HS-27A (cell line): ENCODE measurements at places on chromosomes 7 and 10.
A peak's percentile ranks its signal among the peaks of the same experiment; 100 is the strongest.

GRCh38 chr10:49776851-49777250 is 14.7 kb upstream of the OGDHL start:
- DNase-seq = no peak

- DNase-seq = no peak
Measured at GRCh38 chr7:156402255-156402654, 238.3 kb upstream of the RNF32 start.

- no peak for DNase-seq
Measured at GRCh38 chr10:79070081-79070605, 1.4 kb downstream of the ZMIZ1 start.

DNA sequence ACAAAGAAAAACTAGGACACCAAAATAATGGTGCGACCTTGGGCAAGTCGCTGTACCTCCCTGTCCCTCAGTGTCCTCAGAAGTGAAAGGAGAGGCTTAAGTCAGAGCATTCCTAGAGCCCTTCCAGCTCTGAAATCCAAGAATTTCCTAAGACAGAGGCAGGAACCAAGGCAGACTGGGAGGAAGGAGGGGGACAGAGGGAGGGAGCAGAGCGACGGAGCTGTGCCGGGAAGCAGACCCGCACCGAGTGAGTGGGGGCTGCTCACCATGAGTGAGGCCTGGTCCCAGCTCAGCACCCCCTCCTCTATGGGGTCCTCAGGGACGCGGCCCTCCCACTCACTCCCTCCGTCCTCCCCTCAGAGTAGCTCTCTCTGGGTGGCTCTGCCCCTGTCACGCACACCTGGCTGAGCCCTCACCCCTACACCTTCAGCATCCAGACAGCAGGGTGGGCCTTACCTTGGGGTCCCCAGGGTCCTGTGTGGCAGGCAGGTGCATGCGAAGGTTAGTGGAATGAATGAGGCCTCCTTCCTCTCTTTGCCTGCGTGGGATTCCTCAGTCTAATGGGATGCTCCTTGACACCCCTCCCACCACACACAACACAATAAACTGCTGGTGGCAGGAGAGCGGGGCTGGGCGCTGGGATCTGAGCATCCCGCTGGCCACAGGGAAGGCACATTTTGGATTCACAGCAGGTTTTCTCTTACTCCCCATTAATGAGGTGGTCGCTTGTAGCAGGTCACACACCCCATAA is 4.6 kb upstream of the SMARCD3 start:
- DNase-seq = no peak

- no peak for DNase-seq
Measured at GRCh38 chr10:9834434-9834833, 1183.2 kb upstream of the CELF2 start.

DNA sequence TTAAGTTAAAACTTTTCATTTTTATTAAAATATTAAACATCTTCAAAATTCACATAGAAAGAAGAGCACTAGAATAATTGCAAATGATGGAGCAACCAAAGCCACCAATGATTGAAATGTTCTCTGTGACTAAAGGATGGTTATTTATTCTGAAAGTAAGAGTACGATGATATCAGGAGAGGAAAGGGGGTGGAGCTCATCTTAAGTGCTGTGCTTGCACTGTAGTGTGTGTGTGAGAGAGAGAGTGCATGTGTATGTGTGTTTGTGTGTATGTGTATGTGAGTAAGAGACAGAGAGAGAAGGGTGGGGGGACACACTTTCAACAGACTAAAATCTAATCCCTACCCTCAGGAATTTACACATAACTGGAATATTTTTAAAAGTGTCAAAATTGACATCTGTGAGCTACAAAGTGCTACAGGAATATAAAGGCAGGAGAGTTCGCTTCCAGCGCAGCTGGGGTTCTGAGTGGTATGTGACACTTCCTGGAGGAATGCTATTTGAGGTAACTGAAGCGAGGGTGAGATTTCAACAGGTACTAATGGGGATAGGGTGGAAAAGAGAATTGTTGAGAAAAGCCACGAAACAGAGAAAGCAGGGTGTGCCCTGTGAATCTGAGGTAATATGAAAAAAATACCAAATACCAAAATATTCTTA is 57.2 kb upstream of the SMNDC1 start:
- no peak for DNase-seq

- DNase-seq = no peak
Measured at GRCh38 chr10:43852644-43853214, 204.0 kb upstream of the ZNF32 start.

DNA sequence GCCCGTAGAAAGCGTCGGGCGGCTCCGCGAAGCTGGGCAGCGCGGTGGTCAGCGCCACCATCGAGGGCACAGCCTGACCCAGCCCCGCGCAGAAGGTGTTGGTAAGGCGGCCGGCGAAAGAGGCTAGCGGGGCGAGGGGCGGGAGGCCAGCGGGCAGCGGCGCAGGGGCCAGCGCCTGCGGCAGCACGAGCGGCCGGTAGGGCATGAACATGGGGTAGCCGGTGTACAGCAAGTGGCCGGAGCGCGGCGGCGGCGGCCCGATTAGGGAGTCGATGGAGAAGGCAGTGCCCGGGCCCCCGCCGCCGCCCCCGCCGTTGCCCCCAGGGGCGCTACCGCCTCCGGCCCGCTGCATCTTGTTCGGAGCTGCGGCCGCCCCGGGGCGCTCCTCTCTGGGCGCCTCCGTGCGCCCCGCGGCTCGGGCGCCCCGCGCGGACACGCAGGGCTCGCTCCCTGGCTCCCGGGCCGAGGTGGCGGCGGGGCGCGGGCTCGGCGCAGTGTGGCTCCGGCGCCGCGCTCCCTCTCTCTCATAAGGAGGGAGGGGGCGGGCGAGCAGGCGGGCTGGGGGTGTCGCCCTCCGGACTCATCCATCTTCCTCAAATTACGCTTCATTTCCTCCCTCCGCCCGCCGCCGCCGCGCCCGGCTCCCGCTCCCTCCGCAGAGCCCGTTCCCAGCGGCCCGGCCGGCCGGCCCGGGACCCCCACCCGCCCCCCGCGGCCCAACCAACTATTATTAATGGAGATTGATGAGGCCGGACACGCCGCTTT is at the start of gene GBX1:
Gene GBX1, minus strand, starts transcription at position 498 of the 765 bp plus-strand sequence. Its CDS starts 146 bp downstream, at position 352.
- DNase-seq = no peak

DNA sequence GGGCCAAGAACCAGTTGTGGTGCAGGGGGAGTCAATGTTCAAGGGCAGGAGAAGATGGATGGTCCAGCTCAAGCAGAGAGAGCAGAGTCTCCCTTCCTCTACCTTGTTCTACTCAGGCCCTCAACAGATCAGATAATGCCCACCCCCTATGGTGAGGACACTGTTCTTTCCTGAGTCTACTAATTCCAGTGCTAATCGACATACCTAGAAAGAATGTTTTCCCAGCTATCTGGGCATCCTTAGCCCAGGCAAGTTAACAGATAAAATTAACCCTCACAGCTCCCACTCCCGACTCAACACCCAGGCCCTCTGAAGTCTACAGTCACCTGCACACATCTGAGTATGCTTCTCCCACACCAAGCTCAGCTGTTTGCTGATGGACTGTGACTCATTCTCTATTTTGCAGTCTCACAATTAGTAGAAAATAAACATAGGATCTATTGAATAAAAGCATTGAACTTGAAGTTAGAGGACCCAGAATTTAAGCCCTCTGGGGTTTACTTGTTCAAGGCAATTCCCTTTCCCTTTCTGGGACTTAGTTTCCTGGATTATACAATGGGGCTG is 17.1 kb downstream of the COL13A1 start:
- no peak for DNase-seq

- DNase-seq = no peak
Measured at GRCh38 chr10:103758294-103758681, 97.1 kb downstream of the SH3PXD2A start.

DNA sequence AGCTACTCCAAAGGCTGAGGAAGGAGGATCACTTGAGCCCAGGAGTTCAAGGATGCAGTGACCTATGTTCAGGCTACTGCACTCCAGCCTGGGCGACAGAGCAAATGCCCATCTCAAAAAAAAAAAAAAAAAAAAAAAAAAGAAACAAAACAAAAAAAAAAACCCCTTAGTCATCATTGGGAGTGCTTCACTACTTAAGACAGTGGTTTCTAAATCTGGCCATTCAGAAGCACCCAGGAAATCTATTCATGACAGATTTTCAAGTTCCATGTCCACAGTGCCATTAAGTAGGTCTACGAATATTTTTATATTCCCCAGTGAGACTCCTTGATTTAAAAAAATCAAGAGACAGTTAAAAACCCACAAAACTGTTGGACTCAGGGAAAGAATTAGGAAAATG is 182.9 kb downstream of the PIP4K2A start:
- DNase-seq = no peak

GRCh38 chr7:94396037-94396431 is 1.3 kb downstream of the COL1A2 start:
- peak; percentile 43 for DNase-seq

- no peak for DNase-seq
Measured at GRCh38 chr10:97016728-97017473, 168.9 kb downstream of the SLIT1 start.

GRCh38 chr10:130398090-130398994 is 262.2 kb downstream of the GLRX3 start:
- no peak for DNase-seq

DNA sequence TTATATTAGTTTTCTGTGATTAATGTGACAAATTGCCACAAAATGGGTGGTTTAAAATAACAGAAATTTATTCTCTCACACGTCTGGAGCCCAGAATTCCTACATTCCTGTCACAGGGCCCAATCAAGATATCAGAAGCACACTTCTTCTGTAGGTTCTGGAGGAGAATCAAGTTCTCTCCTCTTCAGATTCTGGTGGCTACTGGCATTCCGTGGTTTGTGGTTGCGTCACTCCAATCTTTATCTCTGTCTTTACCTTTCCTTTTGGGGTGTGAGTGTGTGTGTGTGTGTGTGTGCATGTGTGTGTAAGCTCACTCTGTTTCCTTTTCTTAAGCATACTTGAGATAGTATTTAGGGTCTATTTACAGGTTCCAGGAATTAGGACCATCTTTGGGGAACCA is 115.5 kb upstream of the DKK1 start:
- DNase-seq = no peak

DNA sequence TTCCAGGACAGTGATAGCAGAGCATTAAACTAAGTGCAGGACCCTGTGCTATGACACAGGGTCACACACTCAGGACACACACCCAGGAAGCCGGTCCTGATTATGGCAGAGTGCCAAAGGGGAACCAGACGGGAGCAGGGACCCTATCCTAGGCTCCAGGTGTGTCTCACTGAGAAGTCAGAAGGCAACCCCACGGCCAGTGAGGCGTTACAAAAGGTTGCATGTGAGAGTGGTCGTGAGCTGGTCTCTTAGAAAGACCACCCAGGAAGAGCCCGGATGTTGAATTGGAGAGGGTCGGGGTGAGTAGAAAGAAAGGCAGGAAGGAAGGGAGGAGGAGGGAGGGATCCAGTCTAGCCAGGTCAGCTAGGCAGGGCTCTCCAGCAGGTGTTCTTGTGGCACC is 31.0 kb downstream of the FRMPD2 start:
- DNase-seq = no peak

GRCh38 chr10:116151076-116151475 is 121.9 kb downstream of the GFRA1 start:
- DNase-seq = no peak

DNA sequence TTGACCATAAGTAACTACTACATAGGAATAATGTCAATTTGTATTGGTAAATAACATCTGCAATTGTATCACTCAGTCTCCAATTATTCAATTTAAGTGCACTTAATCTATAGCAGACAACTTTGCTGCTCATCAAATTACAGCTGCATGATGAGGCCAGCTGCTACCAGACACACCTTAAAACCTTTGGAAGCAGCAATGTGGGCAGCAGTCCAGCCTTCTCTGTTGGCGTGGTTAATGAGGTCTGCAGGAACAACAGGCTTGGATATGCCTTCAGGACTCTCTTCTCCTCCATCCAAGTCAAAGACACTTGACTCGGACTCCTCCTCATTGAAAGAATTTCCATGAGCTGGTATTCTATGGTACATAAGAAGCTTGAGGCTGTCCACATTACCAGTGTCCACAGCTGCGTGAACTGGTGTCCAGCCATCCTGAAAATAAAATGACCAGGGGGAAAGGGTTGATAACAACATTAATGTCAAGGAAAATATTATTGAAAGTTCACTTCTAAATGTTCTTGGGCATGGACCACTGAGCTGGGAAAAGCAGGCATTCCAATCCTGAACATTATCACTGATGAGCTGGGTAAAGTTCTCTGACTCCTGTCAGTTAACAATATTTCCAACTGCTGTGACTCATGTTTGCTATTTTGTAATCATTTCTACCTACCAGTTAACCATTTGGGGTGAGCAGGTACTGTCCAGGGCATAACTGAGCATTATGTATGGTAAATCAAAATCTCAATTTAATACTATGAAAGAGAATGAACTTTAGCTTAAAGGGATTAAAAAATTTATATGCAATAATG is 95.7 kb downstream of the CTTNBP2 start:
- no peak for DNase-seq

DNA sequence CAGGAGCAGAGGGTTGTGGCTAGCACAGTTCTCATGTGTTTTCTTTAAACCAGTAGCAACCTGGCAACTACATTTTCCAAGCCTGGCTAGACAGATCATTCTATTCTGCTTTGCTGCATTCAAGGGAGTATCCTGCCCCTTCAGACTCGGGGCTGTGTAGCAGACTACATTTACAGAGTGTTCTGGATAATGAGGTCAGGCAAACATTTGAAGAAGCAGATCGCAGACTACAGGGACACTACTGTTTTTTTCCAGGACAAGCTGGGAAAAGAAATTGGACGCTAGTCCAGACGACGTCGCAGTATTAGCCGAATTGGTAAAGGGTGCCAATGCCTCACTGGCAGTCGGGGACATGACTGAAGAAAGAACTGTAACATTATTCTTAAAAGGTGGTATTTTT is 61.0 kb upstream of the PAPSS2 start:
- no peak for DNase-seq

- DNase-seq = no peak
Measured at GRCh38 chr7:119465798-119466305, 807.1 kb upstream of the KCND2 start.

GRCh38 chr10:89360157-89360556 is 17.7 kb upstream of the IFIT1B start:
- DNase-seq = no peak

DNA sequence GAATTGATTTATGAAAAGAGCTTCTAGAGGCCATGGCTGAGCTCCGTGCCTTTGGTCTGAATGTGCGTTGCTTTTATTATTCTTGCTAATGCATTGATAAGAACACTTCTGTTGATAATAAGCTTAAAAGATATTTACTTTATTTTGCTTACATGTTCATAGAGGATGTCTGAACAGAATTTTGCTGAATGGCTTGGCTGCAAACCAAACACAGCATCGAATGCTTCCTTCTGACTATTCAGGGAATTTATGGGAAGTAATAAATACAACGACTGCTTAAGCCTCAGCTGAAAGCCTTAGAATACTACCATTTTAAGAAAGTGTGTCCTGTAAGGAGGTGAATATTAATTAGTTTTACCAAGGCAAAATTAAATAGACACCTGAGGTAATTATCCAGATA is 643.5 kb upstream of the POT1 start:
- no peak for DNase-seq
